GF-D8 (cell line): ENCODE measurements at places on chromosomes 16 and 17.

DNA sequence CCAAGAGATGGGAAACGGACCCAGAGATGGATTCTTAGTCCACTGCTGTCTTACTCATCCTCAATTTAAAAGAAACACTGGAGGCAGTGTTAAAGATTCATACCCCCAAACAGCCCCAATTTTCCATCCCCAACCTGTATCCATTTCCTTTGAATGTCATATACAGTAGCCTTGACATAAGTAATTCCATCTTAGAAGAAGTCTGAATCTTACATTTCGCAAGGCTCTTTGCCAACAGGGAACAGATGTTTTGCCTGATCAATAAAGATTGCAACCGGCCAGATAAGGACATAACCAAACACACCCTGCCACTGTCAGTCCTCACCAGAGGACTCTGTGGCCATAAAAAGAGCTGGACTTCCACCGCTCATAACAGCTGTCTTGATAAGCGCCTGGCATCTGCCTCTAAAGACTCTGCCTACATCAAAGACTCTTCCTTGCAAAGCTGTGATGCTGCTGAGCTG, 59.0 kb upstream of the MED9 start:
- DNase-seq: no peak

GRCh38 chr17:14805348-14805747, 459.8 kb downstream of the PMP22 start:
- no peak for DNase-seq

- DNase-seq: no peak
Measured at GRCh38 chr16:88339930-88340754, 42.6 kb upstream of the ZNF469 start.

- DNase-seq: no peak
Measured at GRCh38 chr16:88369447-88370008, 13.2 kb upstream of the ZNF469 start.

DNA sequence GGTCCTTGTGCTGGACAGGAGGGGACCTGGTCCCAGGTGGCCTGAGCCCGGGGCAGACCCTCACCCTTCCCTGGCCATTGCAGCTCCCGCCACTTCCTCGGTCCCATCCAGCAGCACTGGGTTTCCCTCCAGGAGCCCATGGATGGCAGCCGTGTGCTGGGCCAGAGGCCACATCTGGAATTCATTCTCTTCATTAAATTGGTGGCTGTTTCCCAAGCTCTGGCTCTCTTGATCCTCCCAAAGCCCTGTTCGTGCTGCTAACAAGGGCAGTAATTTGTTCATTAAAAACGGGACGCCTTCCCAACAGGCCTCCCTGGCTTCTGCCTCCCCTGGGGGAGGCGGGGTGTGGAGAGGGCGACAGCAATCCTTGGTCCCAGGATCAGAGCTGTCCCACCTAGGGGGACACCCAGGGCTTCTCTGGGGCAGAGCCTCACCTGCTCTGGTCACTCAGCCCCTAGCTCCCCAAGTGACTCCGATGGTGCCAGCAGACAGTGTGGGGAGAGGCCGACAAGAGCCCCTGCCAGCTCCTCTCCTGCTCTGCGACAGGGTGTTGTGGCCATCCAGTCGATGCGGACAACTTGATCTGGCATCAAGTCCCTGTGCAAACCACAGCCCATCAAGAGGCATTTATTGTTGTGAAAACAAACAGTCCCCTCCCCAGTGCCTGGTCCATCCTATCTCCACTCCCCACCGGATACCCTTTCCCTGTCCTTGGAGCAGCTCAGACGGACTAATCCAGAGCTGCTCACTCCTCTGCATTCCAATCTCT, 44.0 kb downstream of the SDK2 start:
- no peak for DNase-seq

DNA sequence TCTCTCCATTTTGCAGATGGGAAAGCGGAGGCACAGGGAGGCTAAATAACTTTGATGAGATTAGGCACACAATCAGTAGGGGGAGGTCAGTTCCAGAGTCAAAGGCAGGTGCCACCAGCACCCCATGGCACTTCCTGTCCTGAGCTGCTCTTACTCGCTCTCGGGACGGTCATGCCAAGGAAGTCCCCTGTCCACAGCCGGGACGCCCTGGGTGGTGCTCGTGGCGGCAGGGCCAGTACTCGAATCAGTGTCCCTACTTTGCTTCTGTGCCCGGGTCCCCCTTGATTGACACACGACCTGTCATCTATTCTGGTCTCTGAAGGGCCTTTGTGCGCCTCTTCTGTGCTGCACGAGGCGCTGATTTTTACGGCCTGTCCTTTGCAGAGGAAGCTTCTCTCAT, 31.3 kb downstream of the IRF8 start:
- DNase-seq: no peak

DNA sequence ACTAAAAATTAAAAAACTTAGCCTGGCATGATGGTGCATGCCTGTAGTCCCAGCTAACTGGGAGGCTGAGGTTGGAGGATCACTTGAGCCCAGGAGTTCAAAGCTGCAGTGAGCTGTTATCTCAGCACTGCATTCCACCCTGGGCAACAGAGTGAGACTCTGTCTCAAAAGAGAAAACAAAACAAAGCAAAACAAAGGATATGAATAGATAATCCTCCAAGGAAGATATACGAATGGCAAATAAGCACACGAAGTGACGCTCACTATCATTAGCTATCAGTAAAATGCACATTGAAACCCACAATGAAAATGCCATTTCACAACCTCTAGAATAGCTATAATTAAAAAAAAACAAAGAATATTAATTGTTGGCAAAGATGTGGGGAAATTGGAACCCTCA, 386.2 kb upstream of the CCL2 start:
- no peak for DNase-seq

GRCh38 chr17:66399441-66399840, 97.0 kb downstream of the PRKCA start:
- DNase-seq: no peak

DNA sequence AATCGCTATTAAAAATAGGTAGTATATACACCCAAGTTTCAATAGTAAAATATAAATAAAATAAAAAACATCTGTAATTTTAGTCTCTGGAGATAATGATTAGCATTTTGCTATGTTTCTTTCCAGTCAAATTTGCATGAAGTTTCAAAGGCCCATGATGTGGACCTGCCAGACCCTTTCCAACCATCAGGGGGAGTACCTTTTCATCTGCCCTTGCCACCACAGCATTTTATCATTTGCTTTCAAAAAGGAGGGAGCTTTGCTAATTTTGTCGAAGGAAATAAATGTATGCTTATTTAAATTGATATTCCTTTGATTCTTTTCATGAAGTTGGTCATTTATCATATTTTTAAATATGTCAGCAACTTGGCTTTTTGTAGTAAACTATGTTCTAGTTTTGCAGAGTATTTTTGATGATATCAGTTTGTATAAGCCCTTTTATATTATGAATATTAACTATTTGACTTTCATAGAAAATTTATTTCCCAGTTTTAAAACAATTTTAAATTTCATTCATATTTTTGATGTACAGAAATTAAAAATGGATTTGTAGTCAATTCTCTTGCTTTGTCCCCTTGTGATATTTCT, 115.2 kb upstream of the NETO2 start:
- no peak for DNase-seq

DNA sequence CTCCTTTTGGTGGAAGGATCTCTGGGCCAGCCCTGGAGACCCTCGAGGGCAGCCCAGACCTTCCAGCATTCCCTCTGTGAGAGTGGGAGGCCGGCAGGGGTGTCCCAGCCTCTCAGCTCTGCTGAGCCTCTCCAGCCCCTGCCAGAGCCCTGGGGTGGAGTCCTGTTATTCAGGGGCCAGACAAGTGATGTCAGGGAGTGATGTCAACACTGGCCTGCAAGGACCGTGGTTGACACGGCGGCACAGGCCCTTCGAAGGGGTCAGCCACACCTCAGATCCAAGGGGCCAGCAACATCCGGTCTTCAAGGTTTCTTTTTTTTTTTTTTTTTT, 231.2 kb downstream of the KATNIP start:
- no peak for DNase-seq

GRCh38 chr17:72089453-72089987, 31.3 kb upstream of the SOX9 start:
- DNase-seq: no peak

- DNase-seq: no peak
Measured at GRCh38 chr17:39196808-39197291, 619 bp downstream of the CACNB1 start.

DNA sequence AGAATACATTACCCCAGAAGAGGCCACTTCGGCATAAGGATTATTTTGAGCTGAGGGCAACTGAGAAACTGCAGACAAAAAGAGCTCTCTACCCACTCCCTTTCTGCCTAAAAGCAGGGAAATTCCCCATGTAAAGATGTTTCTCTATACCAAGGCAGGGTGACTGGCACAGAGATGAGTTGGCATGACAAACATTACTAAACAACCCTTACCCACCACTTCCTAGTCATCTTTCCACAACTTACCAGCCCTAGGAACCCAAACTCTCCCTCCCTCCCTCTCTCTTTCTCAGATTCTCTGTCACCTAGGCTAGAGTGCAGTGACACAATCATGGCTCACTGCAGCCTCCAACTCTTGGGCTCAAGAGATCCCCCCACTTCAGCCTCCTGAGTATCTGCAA, 68.6 kb downstream of the EMP2 start:
- DNase-seq: no peak

DNA sequence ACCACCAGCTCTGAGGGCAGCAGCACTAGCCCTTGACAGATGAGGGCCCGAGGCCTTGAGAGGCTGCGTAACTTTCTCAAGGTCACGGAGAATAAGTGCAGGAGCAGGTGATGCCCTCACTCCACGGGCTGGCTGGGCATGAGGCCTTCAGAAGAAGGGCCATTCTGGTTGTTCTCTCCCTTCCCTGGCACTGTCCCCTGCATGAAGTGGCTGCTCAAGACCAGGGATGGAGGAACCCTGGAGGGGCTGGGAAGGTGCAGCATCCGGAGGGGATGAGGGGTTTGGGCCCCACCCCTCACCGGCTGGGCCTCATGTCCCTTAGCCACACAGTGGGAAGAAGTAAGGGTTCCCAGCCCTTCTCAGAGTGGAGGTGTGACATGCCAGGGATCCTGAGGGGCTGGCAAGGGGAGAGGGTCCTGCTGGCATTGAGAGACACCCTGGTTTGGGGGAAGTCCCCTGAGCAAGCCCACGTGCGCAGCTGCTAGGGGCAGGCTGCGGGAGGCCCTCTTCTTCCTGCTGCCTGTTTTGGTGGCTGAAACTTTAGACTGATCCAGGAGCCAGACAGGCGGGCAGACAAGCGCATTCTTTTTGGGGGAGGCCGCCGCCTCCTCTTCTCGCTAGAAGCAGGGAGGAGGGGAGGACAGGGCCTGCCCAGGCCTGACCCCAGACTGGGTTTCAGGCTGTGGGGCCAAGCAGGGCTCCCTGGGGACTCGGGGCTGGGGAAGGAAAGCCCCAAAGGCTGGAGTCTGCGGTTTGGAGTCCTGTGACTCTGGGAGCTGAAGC, 74.0 kb downstream of the N4BP1 start:
- peak; percentile 81 for DNase-seq

DNA sequence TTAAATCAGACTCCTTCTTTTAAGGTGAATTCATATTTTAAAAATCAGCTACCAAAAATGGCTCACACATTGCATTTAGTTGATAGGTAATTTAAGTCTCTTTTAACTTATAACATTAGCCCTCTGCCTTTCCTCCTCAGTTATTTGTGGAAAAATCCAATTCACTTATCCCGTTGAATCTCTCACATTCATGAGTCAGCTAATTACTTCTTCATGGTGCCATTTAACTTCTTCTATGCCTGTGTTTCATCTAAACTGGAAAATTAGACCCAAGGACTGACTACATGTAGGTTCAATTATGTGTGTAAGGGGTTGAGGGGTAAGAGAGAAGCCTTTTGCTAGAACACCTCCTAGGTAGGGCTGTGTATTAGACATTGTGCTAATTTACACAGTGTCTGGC, 18.4 kb upstream of the SLFN5 start:
- no peak for DNase-seq

DNA sequence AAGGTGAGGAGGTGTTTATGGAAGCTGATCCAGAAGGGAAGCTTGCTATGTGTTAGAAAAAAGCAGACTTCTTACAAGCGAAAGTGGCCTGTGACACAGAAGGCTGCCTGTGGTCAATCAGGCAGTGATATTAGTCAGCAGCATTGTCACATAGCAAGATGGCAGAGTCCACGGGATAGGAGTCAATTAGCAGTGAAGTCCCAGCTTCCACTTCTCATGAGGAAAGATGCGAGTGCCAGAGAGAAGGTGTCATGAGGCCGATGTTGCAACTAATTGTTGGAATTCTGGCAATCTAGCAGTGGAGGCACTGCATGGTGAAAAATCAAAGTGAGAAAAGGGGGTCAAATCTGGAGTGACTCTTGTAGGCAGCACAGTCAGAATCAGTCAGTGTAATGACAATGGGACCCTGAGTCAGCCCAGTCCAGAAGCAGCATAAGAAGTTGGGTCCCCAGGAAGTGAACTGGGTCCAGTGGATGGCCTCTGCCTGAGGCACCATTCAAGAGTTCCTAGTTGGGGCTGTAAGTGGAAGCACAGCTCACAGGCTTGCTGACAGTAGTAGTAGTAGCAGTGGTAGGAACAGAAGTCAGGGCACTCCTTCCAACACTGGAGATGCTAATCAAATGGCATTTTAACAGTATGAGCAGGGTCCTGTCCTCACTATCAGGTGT, 85.1 kb downstream of the TNFRSF13B start:
- DNase-seq: no peak

DNA sequence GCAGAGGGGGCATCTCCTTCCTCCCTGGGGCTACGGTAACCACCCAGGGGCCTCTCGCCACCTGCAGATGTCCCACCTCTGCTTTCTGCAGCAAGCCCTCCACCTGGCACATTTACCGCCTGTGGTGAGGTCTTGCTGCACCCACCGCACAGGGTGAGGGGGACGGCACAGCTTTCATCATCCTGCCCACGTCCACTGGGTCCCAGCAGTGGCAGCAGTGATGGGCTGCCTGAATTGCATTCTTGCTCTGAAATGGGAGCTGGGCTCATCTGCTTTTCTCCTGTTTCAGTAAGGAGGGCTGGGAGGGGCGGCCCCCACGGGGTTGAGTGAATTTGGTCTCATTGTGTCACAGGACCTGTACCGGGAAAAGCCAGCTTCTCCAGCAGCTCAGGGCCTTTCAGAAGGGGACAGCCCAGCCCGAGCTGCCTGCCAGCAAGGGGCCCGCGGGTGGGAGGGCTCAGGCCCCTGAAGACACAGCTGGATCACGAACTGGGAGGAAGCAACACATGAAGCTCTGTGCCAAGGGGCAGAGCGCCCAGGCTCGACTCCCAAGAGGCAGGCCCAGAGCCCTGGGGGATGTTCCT, 12.7 kb downstream of the DNAAF8 start:
- no peak for DNase-seq

- no peak for DNase-seq
Measured at GRCh38 chr17:42512733-42513251, 23.2 kb upstream of the NAGLU start.

- DNase-seq: no peak
Measured at GRCh38 chr17:81910840-81911276, 341 bp downstream of the PCYT2 start.

DNA sequence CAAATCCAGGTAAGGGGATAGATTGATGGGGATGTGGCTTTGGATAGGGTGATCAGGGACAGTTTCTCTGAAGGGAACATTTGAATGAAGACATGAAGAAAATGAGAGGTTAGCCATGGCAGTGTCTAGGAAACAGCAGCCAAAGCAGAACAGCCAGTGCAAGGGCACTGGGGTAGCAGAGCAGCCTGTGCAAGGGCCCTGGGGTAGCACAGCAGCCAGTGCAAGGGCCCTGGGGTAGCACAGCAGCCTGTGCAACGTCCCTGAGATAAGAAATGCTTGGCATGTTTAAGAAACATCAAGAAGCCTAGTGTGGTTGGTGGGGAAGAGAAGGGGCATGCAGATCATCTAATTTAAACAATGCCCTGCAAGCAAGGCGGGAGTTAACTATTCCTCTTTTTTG, 128.5 kb downstream of the IRX5 start:
- no peak for DNase-seq
